ENCODE measurements at places on chromosomes 7 and 10.

DNA sequence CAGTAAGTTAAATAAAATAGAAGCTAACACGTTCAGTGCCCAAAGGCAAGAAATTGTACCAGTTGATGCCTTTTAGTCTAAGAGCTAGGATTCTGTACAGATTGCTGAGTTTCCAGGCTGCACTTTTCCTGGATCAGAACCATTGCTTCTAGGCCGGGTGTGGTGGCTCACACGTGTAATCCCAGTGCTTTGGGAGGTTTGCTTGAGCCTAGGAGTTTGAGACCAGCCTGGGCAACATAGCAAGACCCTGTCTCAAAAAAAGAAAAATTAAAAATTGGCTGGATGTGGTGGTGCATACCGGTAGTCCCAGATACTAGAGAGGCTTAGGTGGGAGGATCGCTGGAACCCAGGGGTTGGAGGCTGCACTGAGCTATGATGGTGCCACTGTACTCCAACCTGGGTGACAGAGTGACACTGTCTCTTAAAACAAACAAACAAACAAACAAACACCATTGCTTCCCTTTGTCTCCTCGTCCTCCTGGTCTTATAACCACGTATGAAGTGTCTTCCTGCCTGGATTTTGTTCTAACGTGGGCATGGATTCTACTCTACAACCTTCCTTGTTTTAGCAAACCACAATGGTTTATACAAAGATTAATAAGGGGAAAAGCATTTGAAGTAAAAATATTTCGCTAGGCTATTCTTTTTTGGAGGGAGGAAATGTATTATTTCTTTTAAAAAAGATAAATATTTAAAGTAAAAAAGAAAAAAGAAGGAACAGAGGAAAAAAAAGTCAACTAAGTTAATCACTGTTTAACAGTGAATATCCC is 9.7 kb upstream of the CCNY start:
- DNase-seq, result no peak

DNA sequence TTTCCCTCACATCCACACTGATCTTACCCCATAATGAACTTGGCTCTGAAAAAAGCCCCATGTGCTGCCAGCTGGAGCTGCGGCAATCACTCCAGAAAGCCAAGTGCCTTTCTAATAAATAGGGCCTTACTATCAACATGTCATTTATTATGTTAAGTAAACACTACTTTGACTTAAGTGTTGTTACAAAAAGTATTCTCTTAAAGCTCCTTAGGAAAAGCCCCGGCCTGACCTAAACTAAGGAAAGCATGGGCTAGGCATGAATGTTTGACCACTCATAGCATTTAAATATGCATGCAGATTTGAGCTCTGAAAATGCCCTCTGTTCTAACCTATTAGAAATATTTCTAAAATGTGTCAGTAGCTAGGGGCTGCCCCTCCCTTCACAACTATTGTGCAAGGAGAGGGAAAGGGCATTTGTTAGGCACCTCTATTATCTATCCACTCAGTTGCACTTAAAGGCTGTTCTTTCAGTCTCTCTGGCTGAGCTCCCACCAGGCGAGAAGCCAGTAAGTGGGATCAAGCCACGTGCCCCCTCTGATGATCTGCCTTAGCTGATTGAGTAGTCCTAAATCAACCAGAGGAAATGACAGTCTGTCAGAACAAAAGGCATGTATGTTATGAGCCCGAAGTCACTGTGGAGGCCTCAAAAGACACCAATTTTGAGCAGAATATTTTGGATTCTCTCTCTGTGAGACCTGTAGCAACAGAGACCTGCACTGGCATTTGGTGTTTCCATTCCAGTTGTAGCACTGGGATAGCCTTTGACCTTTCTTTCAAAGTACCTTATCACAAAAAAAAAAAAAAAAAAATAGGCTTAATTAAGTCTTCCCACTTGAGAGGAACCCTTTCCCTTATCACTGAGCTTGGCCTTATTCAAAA is 77.1 kb downstream of the ITGB8 start:
- no peak for DNase-seq

DNA sequence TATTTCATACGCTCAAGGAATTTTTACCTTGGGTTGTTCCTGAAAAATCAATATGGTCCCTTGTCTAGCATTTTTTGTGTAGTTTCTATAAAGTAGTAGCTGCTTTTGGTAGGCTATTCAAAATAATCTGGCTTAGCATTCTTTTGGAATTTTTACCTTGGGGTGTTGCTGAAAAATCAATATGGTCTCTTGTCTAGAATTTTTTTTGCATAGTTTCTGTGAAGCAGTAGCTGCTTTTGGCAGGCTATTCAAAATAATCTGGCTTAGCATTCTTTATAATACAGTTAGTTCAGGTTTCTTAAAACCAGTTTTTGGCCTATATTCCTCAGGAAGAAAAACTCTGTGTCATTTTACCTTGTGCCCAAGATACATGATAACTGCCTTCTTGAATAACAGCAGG is 301.9 kb downstream of the SUGCT start:
- no peak for DNase-seq

GRCh38 chr7:131959106-131959812 is 402.8 kb upstream of the PODXL start:
- DNase-seq, result no peak

DNA sequence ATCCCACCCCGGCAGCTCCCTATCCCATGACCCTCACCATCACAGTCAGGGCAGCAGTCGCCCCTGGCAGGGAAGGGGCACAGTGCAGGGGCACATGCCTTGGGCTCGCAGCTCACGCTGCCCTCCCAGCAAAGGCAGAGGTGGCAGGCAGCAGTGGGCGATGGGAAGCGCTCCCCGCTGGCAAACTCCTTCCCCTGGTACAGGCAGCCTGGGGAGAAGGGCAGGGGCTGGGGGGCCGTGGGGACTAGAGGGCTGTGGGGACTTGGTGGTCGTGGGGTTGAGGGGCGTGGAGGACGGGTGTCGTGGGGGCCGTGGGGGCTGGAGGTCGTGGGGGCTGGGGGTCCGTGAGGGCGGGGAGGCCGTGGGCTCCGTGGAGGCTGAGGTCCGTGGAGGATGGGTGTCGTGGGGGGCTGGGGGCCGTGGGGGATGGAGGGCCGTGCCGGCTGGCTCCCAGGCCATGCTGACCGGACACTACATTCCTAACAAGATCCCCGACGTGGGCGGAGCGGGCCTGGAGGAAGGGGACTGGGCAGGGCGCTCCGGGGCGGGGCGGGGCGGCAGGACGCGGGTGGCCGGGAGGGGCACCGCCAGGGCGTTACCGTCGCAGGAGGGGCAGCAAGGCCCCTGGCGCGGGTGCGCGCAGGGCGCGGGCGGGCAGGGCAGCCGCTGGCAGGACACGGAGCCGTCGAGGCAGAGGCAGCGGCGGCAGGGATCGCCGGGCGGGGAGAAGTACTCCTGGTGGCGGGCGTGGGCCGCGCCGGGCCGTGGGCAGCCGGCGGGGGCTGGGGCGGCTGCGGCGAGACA is 20.0 kb downstream of the KCP start:
- no peak for DNase-seq

- no peak for DNase-seq
Measured at GRCh38 chr10:45817130-45817859, 30.0 kb downstream of the AGAP4 start.

DNA sequence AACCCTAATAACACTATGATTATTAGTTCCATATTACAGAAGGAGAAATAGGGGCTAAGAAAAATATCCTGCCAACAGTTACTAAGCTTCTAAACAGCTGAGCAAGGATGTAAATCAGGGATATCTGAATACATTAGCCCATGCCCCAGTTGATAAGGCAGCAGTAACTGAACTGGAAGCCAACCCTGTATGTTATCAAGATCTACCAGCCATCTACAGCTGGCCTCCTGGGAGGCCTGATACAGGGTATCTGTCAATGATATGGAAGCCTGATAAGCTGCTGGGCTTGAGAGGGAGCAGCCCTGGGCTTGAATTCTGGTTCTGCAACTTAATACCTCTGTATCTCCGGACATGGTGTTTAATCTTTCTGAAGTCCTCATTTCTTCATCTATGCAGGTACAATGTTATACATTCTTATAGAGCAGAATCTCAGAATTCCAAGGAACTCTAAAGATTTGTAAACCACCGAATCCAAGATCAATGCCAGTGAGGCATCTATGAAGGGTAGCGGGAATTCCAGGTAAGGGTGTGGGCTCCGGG is 37.9 kb upstream of the AFAP1L2 start:
- no peak for DNase-seq
